AG08396 (cell line): ENCODE measurements at places on chromosomes 7 and 10.

- DNase-seq = no peak
Measured at GRCh38 chr7:90433221-90433620, 30.0 kb downstream of the CLDN12 start.

- no peak for DNase-seq
Measured at GRCh38 chr10:45294681-45295080, 20.7 kb downstream of the OR13A1 start.

DNA sequence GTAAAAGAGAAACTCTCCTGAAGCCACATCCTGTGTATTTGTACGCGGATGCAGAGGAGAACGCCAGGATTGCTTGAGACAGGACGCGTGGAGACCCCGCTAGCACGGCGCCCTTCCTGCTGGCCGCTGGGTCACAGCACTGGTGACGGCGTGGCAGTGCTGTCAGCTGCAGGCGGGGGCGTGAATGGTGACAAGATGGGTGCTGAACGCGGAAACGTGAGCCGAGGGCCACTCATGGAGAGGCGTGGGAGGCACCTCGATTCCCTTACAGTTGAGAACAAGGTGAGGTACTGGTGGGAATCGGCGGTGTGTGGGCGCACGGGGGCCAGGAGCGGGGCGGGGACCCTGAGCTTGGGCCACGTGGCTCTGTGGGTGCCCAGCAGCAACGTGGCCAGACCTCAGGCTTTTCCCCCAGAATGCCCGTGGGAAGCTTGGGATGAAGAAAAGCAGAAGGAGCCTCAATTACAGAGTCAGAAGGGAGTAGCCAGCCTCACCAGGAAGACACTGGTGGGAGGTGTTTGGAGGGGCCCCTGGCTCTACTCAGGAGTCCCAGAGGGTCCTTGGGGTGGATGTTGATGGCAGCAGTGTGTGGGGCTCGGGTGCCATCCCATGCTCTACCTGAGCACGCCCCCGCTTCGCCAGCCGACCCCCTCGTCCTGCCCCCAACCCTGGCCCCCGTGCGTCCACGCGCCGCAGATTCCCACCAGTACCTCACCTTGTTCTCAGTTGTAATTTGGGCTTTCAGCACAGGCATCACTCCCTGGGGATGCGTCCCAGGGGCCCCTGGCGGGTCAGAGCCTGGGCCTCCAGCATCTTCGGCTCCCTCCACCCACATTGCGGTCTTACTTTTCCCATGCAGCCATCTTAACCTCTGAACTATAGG lies 208.4 kb upstream of the TCERG1L start:
- no peak for DNase-seq

DNA sequence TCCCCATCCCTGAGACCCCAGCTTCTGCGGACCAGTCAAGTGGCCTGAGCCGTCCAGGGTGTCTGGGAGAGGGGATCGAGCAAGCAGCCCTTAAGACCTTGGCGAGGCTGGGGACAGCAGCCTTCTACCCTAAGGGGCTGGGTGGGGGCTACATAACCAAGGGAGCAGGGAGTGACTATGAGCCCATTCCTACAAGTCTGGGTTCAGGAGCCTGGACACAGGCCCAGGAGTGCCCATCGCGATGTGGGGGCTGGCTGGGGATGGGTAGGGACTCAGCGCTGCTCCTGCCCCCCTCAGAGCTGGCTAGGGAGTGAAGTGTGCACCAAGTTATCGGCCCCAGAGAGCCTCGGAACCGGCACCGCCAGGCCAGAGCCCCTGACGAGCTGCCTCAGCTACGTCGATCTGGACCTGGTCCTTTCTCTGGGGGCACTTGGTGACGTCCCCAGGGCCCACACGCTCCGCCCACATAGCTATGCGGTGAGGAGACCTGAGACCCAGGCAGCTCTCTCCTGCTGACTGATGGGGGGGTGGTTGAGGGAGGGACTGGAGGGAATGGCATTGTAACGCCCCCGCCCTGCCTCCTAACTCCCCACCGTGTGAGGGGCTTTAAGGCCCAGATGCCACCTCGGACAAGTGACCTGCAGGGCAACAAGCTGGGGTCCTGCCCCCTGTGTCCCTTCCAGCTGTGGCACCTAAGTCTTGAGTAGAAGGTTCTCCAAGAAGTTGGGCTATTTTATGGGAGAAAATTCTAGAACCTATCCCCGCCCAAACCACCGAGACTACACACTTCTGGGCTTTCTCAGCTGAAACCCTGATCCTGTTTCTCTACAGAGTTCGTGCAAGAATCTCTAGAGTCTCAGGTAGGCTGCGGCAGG lies 2.5 kb downstream of the SAP25 start:
- DNase-seq = no peak
